Myocyte (in vitro differentiated cells): ENCODE measurements at places on chromosomes 1 and 21.

- peak; percentile 74 for DNase-seq
Measured at GRCh38 chr1:93447481-93448291, at the start of gene FNBP1L. Gene FNBP1L, plus strand, starts transcription at chr1:93448118. Its CDS starts 164 bp downstream, at chr1:93448282.

GRCh38 chr1:103145449-103145848 lies 37.1 kb upstream of the COL11A1 start:
- peak; percentile 19 for DNase-seq

GRCh38 chr1:2049718-2050431 lies at the start of gene PRKCZ:
Gene PRKCZ, plus strand, starts transcription at chr1:2050411. Its CDS starts 220 bp downstream, at chr1:2050631.
- no peak for DNase-seq

DNA sequence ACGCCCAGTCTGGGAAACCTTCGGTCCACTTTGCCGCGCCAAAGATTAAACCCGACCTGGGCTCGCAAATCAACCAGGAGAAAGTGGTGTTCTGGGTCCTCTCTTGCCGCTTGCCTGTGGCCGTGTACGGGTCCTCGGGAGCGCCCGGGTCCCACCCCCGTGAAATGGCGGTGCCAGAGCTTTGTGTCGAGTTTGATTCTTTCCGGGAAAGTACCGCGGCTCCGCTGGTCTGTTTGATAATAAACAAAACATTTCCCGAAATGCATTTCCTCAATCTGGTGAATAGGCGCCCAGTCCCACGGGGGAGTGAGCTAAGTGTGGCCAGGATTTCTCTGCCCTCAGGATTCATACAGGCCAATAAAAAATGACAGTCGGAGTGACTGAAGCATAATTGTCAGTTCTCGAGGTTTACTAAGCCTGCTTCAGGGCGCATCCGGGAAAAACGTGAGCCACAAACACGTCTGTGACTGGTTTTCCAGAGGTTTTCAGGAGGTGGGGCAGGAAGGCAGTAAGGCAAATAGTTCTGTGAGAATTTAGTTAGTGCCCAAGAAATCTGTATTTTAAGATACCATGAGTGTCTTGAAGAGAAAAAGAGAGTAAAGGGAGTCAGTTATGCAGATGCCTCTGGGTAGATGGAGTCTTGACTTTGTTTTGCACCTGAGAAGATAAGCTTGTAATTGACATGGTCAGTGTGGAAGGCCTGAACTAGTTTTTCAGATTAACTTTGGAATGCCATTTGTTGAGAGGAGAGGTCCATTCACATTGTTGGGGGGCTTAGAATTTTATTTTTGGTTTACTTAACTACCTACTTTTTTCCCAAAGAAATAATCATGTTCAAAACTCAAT lies 675 bp downstream of the IFNAR1 start:
- DNase-seq, result peak; percentile 75

DNA sequence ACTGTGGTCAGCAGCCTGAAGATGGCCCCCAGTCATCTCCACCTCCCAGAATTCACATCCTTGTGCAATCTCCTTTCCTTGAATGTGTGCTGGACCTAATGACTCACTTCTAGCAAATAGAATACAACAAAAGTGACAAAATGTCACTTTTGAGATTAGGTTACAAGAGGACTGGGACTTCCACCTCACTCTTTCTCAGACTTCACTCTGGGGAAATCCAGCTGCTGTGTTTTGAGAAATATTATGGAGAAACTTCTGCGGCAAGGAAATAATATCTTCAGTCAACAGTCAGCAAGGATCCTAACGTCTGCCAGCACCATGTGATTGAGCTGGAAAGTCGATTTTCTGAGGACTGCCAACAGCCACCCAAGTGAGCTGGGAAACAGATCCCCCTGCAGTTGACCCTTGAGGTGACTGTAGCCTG lies 70.5 kb upstream of the GADD45A start:
- no peak for DNase-seq

DNA sequence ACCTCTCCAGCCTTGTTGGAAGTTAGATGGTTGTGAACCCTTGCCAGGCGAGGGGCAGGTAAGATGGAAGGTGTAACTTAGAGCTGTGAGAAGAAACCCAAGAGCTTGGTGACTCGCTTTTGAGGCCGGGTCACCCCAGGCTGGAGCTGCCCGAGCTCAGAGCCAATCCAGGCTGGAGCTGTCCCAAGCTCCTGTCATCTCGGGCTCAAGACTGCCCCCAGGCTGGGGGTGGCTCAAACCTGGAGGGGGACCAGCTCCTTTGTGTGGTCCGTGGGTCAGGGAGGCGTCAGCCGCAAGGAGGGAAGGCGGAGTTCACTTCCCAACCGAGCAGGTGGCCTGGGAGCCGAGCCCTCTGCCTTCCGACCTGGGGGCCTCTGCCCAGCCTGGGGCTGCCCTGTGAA lies 2.0 kb downstream of the HUNK start:
- no peak for DNase-seq

GRCh38 chr1:223815020-223815853 lies 30.5 kb downstream of the TP53BP2 start:
- no peak for DNase-seq

DNA sequence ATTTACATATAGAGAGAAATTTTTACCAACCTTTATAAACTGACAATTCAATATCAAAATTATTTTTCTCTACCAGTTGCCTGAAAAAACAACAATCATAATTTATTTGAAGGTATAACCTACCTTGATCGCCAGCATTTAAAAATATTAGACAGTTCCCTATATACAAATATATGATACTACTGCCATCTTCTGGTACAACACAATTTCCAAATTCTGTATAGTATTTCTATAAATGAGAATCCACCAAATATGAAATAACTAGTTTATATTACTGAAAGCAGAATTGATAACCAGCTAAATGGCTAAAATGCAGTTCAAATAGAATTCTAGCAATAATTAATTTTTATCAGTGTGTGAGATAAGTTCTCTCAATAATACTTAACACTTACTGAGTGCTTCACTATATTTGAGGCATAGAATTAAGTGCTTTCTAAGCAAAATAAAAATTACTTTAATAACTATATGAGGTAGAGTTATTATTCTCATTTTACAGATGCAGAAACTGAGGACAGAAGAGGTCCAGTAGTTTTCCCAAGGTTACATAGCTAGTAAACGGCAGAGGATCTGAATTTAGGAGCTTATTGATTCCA lies 75.6 kb downstream of the PIGK start:
- DNase-seq, result peak; percentile 8

- DNase-seq, result no peak
Measured at GRCh38 chr1:203621559-203622262, 4.9 kb upstream of the ATP2B4 start.

GRCh38 chr1:228803421-228803820 lies 68.1 kb downstream of the RHOU start:
- no peak for DNase-seq

DNA sequence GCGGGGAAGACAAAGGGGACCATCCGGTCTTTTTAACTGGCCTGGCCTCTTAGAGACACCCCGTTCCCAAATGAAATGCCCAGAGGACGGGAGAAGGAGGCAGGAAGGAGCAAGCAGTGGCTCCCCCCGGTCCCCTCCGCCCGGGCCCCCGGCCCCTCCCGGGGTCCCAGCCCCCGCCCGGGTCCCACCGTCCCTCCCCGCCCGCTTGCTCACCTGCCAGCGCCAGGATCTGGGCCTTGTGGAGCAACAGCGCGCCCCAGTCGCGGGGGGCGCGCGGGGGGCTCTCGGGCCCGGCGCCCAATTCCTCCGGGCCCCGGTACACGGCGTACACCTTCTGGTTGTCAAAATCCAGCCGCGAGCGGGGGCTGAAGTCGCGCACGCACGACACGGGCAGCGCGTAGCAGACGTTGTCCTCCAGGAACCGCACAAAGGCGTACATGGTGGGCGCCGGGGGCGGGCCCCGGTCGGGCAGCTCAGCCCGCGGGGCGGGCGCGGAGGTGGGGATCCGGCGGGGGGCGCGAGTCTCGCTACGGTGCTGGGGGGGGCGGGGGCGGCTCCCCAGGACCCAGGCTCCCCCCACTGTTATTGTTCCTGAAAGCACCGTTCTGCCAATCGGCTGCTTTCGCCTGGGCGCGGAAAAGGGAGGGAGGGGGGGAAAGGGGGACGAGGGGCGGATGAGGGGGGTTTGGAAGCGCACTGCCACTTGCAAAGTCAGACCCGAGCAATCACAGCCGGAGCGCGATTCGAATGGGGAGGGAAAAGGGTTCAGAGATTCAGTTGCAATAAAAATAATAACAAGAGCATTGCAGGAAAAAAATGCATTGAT lies at the start of gene BEND5:
BEND5 (minus strand) TSS at position 499 of the 826 bp plus-strand sequence; CDS start at position 439, 60 bp downstream.
- peak; percentile 11 for DNase-seq
